ENCODE measurements at places on chromosomes 2 and 18.

DNA sequence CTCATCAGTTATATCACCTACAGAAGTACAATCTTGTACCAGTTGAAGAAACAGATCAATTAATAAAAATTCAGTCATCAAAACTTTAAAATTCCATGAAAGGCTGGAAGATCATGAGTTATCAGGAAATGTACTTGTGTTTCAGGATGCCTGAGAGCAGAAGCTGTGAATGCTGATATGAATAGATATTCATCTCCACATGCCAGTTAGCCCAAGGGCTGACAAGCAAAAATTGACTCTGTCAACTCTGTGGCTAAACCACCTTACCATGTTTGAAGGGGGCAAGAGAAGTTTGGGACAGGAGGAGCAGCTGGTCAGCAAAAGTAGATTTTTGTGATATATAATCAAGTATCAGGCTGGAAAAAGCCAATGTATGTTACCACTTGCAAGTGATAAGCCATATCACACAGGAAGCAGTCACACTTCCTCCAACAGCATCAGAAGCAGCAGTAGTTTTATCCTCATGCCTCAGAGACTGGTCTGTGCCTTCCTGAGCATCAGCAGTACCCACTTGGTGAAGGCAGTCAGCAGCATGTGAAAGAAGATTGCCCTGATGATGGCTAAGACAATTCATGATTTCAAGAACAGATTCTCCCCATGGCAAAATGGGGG lies 328.2 kb upstream of the CNTNAP5 start:
- no peak for DNase-seq

DNA sequence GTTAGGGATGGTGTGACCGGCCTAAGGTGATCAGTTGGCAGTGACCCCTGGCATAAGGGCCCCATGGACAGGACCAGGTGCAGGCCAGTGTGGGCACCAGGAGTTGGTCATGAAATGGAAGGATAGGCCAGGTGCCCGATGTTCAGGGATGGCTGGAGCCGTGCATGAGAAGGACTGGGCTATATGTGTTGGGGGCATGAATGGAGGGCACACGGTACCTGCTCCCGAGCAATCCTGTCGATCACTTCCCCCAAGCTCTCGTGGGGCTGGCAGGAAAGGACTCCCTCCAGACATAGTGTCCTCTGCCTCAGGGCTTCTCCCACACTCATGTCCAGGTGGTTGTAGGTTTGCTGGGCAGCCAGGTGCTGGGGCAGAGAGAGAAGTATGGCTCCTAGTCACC lies 7.6 kb downstream of the PRKAG3 start:
- DNase-seq, result no peak

DNA sequence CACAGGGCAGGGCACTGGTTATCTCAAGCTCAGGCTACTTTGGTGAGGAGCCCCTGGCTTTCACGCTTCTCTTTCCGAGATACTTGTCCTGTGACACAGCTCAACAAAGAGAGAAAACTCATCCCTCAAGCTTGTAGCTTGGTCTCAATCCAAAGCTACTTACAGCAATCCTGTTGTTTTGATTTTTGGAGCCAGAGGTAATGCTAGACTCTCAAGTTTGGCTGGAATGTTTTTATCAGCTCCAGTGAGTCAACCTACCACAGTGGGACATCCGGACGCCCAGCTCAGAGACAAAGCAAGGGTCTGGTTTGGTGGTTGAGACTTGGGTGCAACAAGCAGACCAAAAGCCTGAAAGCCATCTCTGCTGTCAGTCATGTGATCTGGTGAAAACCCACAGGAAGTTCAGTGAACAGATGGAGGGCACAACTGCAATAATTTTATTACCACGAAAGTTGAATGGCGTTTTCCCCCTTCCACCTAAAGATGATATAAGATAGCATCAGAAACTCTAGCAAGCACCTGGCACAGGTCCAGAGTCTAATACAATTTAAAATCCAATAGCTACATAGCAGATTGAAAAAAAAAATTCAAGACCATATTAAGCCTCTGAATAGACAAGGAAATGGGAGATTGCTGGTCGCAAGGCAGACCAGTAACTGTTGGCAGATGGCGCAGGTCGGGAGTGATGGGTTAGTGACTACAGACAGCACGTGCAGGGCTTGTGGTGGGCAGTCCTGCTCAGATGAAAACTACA lies 102.3 kb upstream of the SMAD7 start:
- peak; percentile 38 for DNase-seq

DNA sequence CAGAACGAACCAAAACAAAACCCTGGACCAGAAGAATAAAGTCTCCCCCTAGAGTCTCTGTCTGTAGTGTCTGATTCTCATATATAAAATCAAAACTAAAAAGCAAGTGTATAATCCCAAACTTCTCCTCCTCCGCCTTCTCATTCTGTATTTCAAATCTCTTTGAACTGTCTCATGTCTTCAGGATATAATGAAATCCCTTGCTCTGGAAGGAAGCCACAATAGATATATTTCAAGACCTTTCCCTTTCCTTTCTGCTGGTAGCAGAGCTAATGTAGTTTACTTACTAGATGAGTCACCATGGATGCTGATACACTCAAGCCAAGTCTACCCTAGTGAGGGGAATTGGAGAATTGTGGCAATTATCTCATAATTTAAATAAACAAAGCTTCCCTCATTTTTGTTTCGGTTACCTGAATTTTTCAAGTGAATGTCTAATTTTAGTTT lies 33.5 kb upstream of the CCDC93 start:
- DNase-seq, result no peak

GRCh38 chr2:129877795-129878775 lies 101.4 kb upstream of the RAB6C start:
- DNase-seq, result peak; percentile 9

- no peak for DNase-seq
These were observed 4.7 kb downstream of the DPYSL5 start for GRCh38 chr2:26852405-26853306.

- DNase-seq, result no peak
These were observed 598 bp upstream of the C2orf69 start for GRCh38 chr2:199910338-199911051.

- no peak for DNase-seq
These were observed 58.4 kb downstream of the ZFP36L2 start for GRCh38 chr2:43168016-43168369.

DNA sequence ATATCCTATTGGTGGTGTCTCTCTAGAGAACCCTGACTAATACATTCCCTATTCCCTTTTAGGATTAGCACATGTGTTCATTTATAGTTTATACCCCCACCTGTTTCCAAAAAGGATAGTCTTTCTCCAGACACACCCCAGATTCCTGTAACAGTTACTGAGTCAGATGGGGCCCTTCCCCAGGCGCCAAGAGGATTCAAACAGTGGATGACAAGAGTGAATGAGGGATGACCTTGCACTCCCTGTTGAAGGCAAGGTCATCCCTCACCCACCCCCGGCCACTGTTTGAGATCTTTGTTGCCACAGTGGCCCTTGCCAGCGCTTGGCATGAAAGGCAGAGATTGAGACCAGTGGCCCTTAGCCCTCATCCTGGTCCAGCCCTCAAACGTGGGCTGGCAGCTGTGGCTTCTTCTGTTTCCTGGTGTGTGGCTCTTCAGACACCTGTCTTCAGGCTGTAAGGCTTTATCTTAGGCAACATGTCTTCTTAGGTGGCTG lies 15.3 kb upstream of the REEP1 start:
- DNase-seq, result no peak

- no peak for DNase-seq
These were observed 255.0 kb upstream of the EPAS1 start for GRCh38 chr2:46042207-46042637.

GRCh38 chr2:45289997-45290709 lies 280.9 kb upstream of the SIX2 start:
- no peak for DNase-seq

GRCh38 chr18:75658330-75658729 lies 230.8 kb upstream of the SMIM21 start:
- no peak for DNase-seq
